ENCODE measurements at places on chromosomes 1 and 21. TPM values are rescaled to one million over a fixed set of nuclear protein-coding genes. Genes with fewer than 3 reads are reported as not detected.

DNA sequence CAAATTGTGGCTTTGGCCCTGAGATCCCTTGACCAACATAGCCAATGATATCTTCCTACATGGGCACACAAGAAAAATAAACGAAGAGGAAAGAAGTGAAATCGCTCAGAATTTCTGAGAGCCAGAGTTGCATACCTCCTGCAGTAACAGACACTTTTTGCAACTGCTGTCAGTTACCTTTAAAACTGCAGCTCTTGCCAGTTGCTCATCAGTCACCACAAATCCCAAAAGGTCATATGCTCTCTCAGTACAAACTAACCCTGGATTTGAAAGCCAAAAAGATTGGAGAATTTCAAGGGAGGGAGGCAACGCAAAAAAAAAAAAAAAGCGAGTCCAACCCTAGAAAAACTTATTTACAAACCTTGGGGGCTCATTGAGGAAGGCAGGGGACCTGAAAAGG lies 47.2 kb upstream of the DNAH14 start:
- DNase-seq, result no peak

GRCh38 chr1:202562444-202563060 lies 147.7 kb downstream of the SYT2 start:
- no peak for DNase-seq

DNA sequence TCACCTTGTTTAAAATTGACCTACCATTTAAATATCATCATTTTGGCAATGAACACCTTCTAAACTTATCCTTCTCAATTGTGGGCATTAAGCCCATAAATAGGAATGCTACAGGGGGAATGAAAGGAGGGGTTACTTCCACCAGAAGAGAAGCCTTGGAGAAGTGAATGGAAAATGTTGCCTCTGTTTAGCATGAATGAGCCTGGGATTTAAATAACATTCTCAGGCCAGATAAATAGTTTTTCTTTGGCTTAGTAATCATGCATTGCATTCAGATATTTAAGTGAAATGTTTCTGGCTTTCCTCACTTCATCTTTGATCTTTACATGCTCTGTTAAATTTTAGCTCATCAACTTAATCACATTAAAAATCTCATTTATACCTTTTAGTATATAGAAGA lies 284.3 kb upstream of the FMN2 start:
- no peak for DNase-seq

DNA sequence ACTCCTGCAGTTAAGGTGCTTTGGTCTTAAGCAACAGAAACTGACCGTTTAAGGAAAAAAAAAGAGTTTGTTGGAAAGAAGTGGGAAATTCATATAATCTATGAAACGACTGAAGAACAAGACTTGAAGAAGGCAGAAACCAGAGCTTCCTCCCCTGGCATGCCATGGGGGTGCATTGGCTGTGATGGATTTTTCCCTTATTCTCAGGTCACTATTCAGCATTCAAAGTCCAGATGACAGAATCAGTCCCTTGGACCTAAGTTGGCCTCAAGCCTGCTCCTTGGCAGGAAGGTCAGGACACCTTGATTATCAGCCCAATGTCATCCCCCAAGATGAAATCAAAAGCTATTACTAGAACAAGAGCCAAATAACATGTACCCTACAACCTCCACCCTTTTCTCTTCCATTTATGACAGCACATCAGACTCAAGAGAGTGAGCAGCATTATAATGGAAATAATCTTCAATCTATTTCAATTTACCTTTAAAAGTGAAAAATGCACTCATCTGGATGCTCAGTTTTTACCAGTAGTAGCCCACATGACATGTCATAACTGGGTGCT lies 15.8 kb upstream of the TMEM9 start:
- DNase-seq, result no peak

RAB3B gene
- 22.4 TPM for total RNA-seq

REG4 gene
- total RNA-seq, result not detected

Data from cerebellum (tissue), 4 donors.